ENCODE measurements at places on chromosomes 11 and 22. TPM values are rescaled to one million over a fixed set of nuclear protein-coding genes. Genes with fewer than 3 reads are reported as not detected.

The GPR83 gene
- total RNA-seq, result 0.08 TPM

The P4HA3 gene
- 45.2 TPM for total RNA-seq

The RHOD gene
- total RNA-seq, result 51.6 TPM

The GLYAT gene
- total RNA-seq, result not detected

The PRG2 gene
- not detected for total RNA-seq

The DNAJB13 gene
- total RNA-seq, result 0.46 TPM

The PGA5 gene
- not detected for total RNA-seq
